ENCODE measurements at places on chromosomes 3 and 15. TPM values are rescaled to one million over a fixed set of nuclear protein-coding genes. Genes with fewer than 3 reads are reported as not detected.

DNA sequence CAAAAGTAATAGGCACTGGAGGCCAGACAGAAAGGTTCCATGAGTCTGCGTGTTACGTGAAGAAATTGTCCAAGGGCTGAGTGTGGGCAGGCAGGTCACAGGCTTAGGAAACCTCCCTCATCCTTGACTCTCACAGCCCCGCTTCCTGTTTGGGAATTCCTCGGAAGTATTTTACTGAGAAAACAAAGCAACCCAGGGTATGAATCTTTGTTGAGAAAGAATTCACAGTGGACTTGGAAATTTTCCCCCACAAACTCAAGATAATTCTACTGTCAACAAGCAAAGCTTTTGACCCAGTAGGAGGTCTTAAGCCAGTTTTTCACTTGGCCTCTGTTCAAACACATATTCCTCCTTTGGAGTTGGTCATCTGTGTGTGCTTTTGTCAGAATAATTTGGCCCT is 377.1 kb upstream of the TPM1 start:
- no peak for DNase-seq
- H3K27ac ChIP-seq, result no peak overlapping the region
- no peak overlapping the region for H3K4me3 ChIP-seq
- H3K27me3 ChIP-seq, result no peaks in the 10 kb centered on the region
- no peaks in the 10 kb centered on the region for H3K36me3 ChIP-seq
- no peaks in the 10 kb centered on the region for H3K4me1 ChIP-seq

DNA sequence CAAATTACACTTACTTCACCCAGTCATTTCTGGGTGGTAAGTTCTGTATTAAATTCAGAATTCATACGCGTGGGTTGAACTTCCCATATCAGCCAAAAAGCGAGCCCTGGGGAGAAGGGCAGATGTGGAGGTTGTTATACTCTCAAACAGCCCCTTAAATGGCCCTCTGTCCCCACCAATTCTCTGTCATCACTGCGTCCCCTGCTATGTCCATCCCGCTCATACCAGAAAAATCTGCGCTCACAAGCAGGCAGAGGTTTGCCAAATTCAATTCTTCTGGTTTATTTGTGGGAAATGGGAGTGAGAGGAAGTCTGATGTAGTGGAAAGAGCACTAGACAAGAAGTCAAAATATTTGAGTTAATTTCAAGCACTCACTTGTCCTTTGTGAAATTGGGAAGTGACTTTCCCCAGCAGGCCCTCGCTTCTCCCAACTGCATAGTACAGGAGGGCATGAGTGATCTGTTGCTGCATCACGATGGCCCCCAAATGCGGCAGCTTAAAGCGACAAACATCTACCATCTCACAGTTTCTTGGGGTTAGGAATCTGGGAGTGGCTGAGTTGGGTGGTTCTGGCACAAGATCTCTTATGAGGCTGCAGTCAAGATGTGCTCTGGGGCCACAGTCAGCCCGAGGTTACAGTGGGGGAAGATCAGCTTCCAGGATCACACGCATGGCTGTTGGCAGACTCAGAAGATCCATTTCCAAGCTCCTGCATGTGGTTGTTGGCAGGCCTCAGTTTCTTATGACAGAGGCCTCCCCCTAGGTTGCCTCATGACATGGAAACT is 67.7 kb downstream of the CPN2 start:
- no peaks in the 10 kb centered on the region for H3K27me3 ChIP-seq
- H3K27ac ChIP-seq, result no peak overlapping the region
- H3K4me3 ChIP-seq, result no peak overlapping the region
- no peaks in the 10 kb centered on the region for H3K36me3 ChIP-seq
- no peak for DNase-seq

RASGRF1 gene
- not detected for polyA plus RNA-seq

DNA sequence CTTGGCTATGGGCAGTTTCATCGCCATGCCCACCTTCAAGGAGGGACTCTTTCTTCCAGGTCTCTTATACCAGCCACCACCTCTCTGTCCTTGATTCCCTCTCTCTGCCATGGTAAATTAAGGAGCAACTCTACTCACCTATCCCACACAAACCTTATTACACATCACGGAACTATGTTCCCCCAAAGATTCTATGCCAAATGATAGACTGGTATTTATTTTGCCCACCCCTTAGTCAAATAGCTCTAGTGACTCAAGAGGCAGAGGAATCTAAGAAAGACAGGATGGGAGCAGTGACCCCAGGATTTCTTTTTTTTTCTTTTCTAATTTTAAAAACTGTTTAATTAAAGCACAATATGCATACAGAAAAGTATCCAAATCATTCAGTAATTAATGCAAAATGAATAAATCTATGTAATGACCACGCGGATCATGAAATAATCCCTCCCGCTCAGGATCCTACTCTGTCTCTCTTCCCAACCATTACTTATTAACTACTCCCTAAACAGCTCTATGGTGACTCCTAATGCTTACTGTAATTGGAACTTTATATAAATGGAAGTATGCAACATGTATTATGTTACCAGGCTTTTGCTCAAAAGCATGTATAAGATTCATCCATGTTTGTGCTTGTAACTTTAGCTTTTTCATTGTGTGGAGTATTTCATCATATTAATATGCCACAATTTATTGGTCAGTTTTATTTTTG is 410.8 kb upstream of the RASGRP1 start:
- no peak overlapping the region for H3K4me3 ChIP-seq
- peaks cover 3% of the 10 kb centered on the region for H3K27me3 ChIP-seq
- H3K27ac ChIP-seq, result no peak overlapping the region

DNA sequence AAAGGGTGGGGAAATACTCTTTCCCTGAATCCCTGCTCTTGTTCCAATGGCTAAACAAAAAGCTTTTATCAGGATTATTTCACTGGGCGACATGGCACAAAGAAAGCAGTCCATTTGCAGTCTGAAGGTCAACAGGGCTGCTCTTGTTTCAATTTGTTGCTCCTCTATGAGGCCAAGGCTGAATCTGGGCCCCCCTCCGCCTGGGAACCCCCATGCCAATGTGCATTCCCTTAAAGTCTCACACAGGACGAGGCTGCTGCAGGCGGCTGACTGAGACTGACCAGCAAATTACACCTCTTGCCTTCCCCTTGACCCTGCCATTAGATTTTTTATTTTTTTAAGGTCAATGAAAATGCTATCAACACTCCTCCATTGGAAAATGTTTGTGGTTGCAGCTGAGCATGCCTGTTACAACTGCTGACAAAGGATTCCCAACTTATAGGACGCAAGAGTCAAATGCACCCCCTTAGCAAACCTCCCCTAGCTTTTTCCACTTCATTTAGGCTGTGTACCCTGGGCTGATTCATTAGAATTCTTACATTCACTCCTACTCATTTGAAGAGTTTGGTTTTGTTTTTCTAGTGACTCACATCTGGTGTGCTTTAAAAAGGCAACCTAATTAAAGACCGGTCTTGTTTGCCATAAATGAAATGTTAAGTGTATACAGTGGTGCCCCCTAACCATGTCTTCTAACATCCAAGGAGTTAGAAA is 60.8 kb upstream of the ARHGEF3 start:
- H3K36me3 ChIP-seq, result no peaks in the 10 kb centered on the region
- H3K4me1 ChIP-seq, result peaks cover 21% of the 10 kb centered on the region
- H3K4me3 ChIP-seq, result no peak overlapping the region
- no peak for DNase-seq
- H3K27me3 ChIP-seq, result no peaks in the 10 kb centered on the region

GRCh38 chr15:68997930-68998777 is 16.3 kb upstream of the NOX5 start:
- no peaks in the 10 kb centered on the region for H3K36me3 ChIP-seq
- H3K27ac ChIP-seq, result no peak overlapping the region
- DNase-seq, result no peak
- no peaks in the 10 kb centered on the region for H3K27me3 ChIP-seq
- no peak overlapping the region for H3K4me3 ChIP-seq

All from naive thymus-derived CD4-positive, alpha-beta T cell (primary cell).